ENCODE measurements at places on chromosomes 16 and 17.

- no peak for DNase-seq
These were observed 121.7 kb downstream of the ABCC6 start for GRCh38 chr16:16101585-16101984.

DNA sequence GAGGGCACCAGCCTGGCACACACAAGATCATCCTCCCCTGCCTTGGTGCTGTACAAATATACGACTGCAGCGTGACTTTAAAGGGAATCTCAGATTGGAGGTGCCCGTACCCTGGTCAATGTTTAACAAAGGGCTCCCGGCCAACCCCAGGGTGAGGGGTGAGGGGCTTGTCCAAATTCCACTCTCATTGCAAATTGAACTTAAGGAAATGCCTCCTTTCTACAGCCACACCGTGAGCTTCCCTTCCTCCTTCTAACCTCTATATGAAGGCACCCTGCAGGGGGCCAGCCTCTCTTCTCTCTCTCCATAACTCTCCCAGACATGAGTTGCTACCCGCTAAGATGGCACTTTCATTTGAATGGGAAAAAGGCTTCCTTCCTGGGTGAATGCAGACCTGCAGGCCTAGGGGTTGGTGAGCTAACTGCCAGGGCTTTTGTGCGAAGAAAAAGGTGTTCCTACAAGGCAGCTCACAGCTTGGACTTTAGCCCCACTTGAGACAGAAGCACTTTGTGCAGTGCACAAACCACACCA lies 76.6 kb downstream of the IRF8 start:
- no peak for DNase-seq

GRCh38 chr16:50776037-50776436 lies 34.2 kb downstream of the CYLD start:
- no peak for DNase-seq

- DNase-seq: no peak
These were observed 10.6 kb upstream of the CDH8 start for GRCh38 chr16:62046801-62047200.

DNA sequence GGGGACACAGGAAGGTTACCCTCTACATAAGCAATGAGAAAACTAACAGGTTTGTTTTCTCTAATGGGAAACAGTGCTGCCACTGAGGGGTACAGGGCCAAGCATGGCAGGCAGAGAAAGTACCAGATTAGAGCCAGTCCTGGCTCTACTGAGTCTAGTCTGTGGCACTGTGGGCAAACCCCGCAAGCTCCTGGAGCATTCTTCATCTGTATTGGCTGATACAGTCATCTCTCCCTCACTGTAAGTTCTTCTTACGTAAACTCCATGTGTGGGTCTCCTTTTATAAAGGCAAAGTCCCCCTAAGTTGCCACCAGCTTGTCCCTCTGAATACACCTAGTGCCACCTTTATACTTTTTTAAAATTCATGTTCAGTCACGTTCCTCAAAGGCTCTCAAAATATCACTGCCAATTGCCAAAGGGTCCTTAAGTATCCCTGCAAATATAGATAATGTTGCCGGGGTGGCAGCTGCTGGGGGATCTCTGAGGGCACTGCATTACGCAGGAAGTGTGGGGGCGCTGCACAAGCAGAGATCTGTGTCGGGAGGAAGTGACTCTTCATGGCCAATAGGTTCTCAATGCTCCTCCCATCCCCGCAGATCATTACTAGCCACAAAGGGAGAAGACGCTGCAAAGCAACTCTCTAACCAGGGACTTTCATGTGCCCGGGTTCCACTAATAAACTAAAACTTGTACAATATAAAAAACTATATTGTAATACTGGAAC lies 18.8 kb downstream of the XPO6 start:
- no peak for DNase-seq

- no peak for DNase-seq
These were observed 130.1 kb upstream of the ADAMTS18 start for GRCh38 chr16:77564791-77565390.

GRCh38 chr17:56497132-56497531 lies 96.4 kb upstream of the NOG start:
- DNase-seq: no peak

DNA sequence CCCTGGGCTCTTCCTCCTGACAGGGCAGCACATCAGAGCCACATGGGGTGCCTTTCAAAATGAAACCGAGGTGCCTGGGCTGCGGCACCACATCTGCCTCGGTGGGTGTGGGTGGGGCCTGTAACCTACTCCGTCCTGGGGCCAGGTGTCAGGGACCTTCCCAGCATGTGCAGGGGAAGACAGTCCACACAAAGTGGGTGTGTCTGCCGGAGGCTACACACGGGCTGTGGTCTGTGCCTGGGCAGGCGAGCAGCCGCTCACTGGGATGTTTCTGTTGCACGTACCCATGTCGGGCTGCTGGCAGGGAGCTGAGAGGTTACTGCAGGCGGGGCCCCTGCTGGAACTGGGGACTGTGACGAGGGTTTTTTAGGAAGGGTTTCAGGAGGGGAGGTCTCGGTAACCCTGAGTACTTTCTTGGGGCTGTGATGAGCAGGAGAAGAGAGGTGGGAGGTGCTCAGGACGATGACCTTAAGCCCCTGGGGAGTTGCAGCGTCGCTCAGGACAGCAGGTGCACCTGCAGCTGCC lies 351.2 kb downstream of the SEC14L1 start:
- no peak for DNase-seq

- DNase-seq: peak; percentile 65
These were observed 41.8 kb downstream of the IL4R start for GRCh38 chr16:27355610-27356009.

- DNase-seq: no peak
These were observed 9.0 kb downstream of the ZDHHC1 start for GRCh38 chr16:67407176-67407787.

DNA sequence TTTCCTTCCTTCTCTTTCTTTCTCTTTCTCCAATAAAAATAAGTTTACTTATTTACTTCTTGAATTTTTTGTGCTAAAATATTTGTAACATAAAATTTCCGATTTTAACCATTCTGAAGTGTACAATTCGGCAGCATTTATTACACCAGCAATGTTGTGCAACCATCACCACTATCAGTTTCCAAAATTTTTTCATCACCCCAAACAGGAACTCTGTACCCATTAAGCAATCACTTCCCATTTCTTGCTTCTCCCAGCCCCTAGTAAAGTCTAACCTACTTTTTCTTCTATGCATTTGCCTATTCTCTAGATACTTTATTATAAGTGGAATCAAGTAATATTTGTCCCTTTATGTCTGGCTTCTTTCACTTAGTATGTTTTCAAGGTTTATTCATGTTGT lies 2.5 kb upstream of the HP start:
- DNase-seq: no peak

- no peak for DNase-seq
These were observed 142.2 kb downstream of the ABCA8 start for GRCh38 chr17:68812876-68813584.

GRCh38 chr17:75692976-75693375 lies 25.8 kb downstream of the SAP30BP start:
- no peak for DNase-seq

- DNase-seq: no peak
These were observed 24.9 kb upstream of the CACNG4 start for GRCh38 chr17:66939461-66940114.

DNA sequence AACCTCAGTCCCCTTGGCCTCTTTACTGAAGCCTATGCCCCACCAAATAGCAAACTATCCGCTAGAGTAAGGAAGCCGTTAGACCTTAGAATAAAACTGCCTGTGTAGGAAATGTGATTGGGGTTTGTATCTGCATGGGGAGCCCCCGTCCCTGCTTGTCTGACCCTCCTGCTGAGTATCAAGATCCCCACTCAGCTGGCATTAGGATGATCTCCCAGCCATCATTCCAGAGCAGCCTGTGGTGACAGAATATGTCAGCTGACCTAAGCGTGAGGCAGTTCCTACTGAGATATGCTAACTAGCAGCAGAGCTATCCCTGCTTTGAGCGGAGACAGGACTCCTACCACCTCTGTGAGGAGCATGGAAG lies 645 bp upstream of the GFOD2 start:
- peak; percentile 46 for DNase-seq

DNA sequence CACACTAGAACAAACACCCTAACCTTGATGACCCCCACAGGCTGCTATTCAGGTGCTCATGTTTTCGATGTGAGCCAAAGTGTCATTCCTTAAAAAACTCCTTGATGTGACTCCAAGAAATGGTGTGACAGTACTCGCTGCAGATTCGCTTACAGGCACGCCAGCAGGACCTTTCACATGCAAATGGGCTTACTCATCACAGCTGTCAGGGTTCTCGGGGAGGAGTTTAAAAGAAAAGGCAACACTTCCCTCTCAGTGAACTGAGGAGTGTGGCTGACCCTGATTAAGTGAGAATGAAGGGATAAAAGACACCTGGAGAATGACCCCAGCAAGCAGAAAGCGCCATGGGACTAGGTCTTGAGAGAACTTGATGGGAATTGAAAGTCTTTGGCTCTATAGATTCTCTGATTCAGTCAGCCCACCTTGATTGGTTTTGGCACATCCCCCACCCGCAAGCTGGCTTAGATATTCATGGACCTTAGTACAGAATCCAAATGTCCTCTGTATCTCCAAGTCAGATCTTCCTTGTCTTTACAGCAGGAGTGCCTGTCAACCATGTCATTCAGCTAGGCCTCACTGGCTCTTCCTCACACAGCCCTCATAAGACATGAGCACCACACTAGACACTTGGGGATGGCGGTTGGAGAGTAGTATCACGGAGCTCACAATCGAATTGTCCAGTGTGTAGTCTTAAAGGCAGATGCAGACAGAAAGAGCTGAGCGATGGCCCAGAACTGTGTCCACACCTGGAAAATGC lies 82.6 kb downstream of the HIC1 start:
- DNase-seq: peak; percentile 72

GRCh38 chr16:12203780-12204351 lies 227.3 kb downstream of the SNX29 start:
- no peak for DNase-seq

DNA sequence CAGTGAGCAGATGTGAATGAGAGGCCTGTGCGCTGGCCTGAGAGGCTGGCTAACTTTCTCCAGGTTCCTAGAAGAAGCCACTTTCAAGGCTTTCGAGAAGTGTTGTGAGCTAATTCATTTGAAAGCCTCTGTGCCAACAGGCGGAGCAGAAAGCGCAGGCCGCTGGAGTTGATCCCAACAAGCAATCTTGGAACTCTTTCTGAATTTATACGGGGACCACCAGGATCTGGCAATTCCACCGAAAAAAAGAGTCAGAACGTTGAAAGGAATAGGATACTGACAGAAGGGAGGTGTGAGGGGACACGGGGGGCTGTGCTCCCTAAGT lies 71.3 kb upstream of the METRNL start:
- DNase-seq: no peak

DNA sequence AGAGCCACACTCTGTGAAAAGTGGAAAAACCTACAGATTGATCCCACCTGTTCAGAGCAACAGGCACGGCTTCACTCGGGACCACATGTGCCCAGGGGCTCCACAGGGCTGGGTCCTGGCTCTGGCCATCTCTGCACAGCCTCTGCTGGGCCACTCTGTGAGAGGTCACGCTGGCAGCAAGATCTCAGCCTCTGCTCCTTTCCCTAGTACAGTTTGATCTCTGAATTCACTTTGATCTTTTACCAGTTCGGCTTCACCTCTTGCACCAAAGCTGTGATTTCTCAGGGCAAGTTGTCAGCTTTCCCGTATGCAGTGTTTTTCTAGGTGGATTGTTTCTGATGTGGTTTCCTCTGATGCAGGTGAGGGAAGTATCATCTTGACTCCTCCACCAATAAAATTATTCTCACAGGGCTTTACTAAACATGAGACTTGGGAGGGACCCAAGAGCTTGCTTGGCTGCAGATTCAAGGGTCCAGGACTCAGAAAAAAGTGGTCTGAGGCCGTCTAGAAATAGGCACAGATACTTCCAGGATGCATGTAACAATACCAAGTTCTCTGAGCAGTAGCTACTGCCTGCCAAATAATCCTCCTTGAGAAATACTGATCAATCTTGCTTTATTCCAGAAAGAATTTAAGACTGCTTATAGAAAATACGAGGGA lies 24.0 kb upstream of the ALDH3A1 start:
- no peak for DNase-seq

GRCh38 chr17:71634376-71634775 lies 486.4 kb upstream of the SOX9 start:
- no peak for DNase-seq

DNA sequence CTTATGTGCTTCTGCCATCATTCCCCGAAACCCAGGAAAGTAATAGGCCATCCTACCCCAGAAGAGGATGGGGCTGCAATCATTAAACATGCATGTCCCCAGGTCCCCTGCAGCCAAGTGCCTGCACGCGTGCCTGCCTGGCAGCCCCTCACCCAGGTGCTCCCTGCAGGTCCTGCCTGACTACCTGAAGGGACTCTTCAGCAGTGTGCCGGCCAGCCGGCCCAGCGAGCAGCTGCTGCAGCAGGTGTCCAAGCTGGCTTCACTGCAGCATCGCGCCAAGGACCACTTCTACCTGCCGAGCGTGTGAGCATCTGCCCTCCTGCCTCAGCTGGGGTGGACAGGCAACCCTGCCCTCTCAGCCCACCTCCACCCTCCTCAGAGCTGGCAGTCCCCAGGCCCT lies 16.2 kb upstream of the ALKBH5 start:
- DNase-seq: no peak

DNA sequence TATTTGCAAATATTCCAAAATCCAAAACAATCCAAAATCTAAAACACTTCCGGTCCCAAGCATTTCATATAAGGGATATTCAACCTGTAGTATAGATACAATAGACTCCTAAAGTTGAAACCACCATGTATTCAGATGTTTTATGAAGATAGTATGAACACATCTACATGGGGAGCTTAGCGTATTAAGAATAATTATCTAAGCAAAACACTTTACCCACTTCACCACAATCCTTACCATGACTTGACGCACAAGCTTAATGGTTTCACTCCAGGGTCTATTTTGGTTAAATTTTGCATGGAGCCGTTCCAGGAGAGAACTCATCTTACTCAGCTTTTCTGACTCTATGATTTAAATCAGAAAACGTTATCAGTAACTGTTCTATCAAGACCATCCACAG lies 3.5 kb downstream of the MED1 start:
- DNase-seq: no peak

DNA sequence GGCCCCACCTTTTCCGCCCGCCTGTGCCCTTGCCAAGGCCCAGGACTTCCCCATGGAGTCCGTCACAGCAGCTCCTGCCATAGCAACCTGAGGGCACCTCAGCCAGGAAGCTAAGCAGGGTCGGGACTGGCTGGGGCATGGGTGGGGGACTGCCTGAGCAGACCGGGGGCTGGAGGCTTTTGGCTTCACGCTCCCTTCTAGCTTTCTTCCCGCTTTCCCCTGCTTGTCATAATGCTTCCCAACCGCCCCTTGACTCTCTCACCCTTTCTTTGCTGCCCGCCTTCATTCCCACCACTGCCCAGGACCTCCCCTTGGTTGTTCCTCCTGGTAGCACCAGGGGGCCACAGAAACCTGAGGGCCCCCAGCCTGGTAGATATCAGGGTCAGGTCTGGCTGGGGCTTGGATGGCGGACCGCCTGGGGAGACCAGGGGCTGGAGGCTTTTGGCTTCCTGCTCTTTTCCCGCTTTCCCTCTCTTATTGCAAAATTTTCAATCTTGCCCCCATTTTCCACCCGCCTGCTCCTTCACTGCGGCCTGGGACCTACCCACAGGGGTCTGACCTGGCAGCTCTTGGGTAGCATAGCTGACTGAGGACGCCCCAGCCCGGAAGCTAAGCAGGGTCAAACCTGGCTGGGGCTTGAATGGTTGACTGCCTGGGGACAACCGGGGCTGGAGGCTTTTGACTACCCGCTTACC lies 2287.7 kb downstream of the TP53TG3F start:
- DNase-seq: no peak

- DNase-seq: peak; percentile 74
These were observed at the start of gene NOL3 for GRCh38 chr16:67170168-67170948. Gene NOL3 (plus strand): TSS chr16:67170538.

Measured in iPS-NIHi11 (cell line).